Subcutaneous adipose tissue (tissue), 4 donors: ENCODE measurements at places on chromosomes 6 and 20. TPM values are rescaled to one million over a fixed set of nuclear protein-coding genes. Genes with fewer than 3 reads are reported as not detected.

Gene MOCS1
- total RNA-seq, result 128 TPM

Gene RIPPLY2
- not detected for total RNA-seq

Gene FKBP1C
- total RNA-seq, result not detected

Gene IL22RA2
- not detected for total RNA-seq

Gene RSPH4A
- total RNA-seq, result 0.22 TPM

Gene SRXN1
- total RNA-seq, result 22.2 TPM
